ENCODE measurements at places on chromosomes 4 and X. TPM values are rescaled to one million over a fixed set of nuclear protein-coding genes. Genes with fewer than 3 reads are reported as not detected.

The GLRB gene
- polyA plus RNA-seq: 5.2 TPM

The ALAS2 gene
- polyA plus RNA-seq: not detected

DNA sequence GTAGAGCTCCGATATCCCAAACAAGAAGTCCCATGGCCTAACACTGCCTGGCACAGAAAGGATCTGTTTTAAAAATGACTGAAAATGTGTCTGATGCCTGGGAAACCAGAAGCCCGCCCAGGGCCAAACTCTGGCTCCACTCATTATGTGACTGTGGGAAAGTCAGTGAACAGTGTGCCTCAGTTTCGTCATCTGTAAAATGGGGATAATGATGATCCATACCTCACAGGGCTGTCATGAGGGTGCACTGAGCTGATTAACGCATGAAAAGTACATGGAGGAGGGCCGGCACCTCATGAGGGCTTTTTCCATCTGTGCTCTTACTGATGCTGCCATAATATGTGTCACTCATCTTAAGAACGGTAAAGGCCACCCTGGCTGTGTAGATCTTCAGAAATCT is 5.1 kb downstream of the SLC2A9 start:
- DNase-seq: no peak

GRCh38 chrX:24371391-24371972 is 11.0 kb downstream of the SUPT20HL1 start:
- peak; percentile 77 for DNase-seq

Measured in kidney (tissue), 22 donors.